ENCODE measurements at places on chromosomes 5 and 9.

- DNase-seq, result no peak
These were observed 324.3 kb upstream of the RFX3 start for GRCh38 chr9:3850098-3850497.

DNA sequence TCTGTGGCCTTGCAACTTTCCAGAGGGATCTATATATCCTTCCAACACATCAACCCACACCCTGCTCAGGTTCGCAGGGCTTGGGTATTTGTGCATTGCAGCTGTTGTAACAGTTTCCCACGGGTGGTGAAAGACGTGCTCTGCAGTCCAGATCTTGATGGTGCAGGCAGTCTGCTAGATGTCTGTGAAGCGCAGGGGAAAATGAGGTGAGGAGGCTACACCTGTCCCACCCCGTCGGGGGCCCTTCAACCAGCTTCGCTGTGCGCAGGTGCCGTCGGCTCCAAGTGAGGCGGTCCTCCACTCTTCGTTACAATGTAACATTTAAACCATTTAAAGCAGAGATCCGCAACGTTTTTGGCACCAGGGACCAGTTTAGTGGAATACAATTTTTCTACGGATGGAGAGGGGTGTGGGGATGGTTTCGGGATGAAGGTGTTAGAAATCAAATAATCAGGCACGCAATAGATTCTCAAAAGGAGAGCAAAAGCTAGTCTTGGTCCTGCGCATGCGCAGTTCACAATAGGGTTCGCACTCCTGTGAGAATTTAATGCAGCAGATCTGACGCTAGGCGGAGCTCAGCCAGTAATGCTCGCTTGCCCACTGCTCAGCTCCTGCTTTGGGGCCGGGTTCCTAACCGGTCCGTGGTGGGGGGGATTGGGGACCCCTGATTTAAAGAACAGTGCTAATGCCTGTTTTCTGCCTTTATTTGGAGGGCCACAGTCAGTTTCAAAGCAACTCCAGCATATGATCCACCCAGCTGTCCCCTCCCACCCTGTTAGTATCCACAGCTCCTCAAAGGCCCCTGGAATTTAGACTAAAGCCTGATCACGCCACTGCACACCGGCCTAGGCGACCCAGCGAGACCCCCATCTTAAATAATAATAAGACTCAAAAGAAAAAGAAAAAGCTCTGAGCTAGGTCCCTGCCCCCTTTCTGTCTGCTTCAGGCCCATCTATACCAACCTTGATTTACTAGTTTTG lies 97.1 kb upstream of the SELENOP start:
- peak; percentile 93 for DNase-seq

- DNase-seq, result no peak
These were observed 372.4 kb downstream of the MAT2B start for GRCh38 chr5:163877865-163878264.

DNA sequence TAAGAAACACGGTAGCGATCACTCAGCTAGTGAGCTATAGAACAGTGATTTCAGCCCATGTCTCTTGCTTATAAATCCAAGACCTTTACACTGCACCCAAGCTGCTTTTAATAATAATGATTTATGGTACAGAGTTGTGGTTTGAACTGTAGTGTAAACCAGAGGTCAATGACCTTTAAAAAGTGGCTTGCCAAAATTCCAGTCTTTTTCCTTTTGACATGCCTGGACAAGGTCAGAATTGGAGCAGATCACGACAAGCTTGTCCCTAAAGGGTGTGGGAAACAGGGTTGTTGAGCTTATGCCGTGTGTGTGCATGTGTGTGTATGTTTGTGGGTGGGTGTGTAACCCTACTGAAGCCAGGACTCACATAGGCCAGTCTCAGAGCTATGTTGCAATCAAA lies 225.3 kb upstream of the CLINT1 start:
- no peak for DNase-seq

GRCh38 chr9:69590266-69590665 lies 81.9 kb downstream of the APBA1 start:
- DNase-seq, result no peak

GRCh38 chr5:146816775-146817387 lies 61.7 kb downstream of the PPP2R2B start:
- DNase-seq, result no peak

GRCh38 chr9:109535365-109535764 lies 37.3 kb upstream of the PTPN3 start:
- DNase-seq, result no peak

GRCh38 chr9:136623842-136624183 lies 38.9 kb upstream of the EGFL7 start:
- DNase-seq, result no peak

GRCh38 chr9:137615387-137615871 lies 3.4 kb upstream of the EHMT1 start:
- DNase-seq, result no peak

GRCh38 chr5:9497347-9497746 lies 48.5 kb downstream of the SEMA5A start:
- DNase-seq, result no peak

DNA sequence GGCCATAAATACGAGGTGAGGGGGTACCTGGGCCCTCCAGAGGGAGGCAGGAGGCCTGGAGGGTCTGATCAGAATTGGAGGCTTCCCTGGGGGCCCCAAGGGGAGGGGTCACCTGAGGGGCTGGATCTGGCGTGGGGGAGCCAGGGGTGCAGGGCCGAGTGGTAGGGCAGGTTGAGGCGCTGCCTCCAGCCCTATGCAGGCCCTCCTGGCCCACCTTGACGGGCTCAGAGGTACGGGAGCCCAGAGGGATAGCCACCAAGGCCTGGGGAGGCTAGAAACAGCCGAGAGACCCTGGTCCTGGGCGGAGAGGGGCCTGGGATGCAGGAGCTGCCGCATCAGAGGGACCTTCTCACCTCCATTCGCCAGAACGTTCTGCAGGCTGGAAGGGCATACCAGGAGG lies 24.3 kb downstream of the LHX3 start:
- no peak for DNase-seq

All from CD4-positive, alpha-beta T cell treated with Interleukin-21 for 1 hour (primary cell).